ENCODE measurements at places on chromosomes 12 and 14.

DNA sequence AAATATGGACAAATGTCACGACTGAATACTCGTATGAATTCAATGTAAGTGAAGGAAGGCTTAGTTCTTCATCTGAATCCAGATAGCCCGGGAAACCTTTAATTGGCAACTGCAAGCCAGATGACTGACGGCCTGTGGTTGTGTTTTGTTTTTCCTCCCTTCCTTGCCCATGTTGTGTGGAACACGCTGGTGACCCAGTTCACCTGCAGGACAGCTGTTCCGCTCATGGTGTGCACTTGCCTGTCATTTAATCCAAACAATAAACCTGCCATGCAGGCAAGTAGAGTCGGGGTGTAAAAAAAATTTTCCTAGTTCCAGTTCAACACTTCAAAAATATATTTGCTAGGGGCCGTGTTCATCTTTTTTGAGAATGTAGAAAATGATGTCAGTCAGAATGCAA lies 88.0 kb downstream of the TMEM132D start:
- no peak for DNase-seq

DNA sequence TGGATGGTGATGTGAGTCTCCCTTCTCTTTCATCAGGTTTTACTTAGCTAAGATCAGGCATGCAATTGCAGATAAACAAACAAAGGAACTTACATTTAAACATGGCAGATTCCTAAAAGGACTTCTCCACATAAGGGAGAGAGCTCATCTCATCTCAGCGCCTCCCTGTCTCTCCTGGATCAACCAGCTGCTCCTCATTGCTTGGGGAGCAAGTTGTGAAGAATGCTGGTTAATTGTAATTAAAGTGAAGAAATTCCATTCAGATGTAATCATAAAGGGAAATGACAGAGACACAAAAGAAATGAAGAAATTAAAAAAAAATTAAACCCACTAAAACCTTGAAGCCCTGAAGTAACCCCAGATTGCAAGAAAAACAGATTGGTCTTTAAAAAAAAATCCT lies 104.4 kb upstream of the DIO2 start:
- DNase-seq, result no peak

DNA sequence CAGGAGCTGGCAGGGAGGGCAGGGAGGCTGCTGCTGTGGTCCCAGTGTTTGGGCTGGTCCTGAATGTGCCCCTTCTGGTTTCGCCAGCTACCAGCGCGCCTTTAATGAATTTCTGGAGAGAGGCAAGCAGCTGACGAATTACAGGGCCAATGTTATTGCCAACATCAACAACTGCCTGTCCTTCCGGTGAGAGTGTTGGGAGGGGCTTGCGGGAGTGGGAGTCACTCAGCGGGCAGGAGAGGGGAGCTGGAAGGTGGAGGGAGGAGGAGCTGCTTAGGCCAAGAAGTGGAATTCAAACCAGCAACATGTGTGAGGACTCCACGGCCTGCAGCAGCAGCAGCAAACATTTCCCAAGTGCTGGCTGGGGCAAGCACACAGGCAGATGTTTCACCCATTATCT lies 7.7 kb downstream of the TNFAIP2 start:
- no peak for DNase-seq

DNA sequence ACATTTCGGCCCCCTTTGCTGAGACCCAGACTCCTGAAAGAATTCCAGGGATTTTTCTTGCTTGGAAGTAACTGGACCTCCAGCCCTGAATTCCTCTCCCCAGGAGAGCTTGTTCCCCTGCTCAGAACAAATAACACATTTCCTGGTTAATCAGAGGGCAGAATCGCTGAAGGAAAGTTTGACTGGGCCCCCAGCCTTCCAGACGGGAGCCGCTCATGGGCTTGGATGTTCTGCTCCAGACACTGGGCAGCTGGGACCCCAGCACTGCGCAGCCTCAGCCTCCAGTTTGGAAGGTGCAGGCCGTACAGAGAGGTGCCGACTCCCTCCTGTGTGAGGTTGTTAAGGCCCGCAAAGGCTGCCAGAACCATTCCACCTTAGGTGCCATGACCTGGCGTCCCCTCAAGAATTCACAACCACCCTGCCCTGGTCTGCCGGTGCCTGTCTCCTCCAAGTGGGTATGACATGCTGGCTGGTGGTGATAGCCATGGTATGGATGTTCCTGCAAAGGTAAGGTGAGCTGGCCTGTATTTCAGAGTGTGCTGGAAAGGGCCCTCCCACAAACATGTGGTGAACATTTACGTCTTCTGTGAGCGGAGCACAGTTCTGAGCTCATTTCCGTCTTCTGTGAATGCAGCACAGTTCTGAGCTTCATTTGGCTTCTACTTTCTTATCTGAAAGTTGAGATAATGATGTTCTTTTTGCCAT lies 5.1 kb upstream of the LTBP2 start:
- DNase-seq, result no peak

DNA sequence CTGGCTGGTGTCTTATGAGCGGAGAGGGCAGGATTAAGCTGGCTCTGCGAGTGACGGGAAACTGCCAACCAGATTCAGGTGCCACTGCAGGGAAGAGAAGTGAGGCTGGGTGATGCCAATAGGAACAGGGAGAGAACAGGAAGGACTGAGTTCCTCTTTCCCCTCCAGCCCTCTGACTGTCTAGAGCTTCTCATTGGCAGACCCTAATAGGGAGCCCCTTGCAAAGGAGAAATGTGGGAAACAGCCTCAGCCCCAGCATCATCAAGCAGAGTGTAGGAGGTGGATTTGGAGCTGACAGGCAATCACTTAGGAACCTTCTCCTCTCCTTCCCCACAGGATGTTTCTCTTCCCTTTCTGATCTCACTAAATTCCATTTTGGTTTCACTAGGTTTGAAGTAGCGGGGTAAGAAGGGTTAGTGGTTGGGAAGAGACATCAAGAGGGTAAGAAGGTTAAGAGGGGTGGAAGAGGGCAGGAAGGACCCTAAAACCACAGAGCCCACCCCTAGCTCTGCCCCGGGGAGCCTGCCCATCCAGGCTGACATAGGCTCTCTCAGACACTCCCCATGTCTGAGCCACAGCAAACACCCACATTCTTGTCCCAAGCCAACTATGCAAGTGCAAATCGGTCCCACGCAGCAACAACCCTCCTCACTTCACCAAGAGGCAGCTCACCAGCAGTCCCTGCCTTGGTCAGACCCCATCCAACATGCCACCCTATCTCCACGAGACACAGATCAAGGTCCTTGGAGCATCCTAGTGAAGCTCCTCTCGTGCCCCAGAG lies 111.1 kb downstream of the STAB2 start:
- DNase-seq, result no peak

- DNase-seq, result no peak
Observed at GRCh38 chr14:35741345-35742031, 67.6 kb downstream of the RALGAPA1 start.

DNA sequence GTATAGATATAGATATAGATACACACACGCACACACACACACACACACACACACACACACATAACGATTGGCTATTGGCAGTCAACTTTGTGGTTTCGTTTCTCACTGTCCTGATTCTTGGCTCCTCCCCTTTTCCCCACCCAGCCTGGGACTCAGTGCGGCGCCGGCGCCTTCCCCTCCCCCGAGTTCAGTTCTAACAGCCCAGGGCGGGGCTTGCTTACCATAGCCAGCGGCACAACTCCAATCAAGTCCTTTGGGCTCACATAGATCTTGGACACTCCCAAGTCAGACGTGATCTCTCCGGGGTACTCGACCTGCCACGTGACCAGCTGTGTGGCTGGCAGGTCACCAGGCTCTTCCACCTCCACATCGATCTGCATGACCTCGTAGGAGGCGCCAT lies 484.1 kb downstream of the GLT1D1 start:
- DNase-seq, result no peak

DNA sequence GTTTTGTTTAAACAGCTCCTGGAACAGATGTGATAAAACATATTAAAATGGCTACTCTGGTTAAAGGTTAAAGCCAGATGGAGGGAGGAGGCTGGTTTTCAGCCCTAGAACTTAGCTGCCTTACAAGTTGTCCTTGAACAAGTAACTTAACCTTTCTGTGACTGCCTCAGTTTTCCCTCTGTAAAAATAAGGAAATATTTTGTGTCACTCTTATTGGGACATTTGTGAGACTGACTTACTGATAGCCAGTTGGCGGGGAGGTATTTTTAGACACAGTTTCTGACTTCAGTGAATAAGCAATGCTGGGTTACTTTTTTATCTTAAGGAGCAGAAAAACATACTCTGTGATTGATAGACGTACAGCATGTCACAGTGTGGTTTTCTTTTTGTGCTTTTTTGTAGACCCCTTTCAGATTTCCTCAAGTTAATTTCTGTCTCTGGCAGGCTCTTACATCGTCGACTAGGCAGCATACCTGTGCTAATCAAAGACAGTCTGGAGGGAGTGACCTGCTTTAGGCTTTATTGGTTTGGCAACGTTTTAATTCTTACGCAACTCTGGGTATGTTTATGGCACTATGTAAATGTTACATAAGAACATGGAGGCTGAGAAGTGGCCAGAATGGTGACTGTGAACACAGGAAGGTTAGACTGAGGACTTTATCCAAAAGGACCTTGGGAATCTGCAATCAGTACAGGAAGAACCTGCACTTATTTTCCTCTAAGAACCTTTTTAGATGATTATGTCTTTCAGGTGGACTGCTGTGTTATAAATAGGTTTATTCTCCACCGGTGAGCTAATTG lies 3.3 kb downstream of the ACVR1B start:
- DNase-seq, result no peak

DNA sequence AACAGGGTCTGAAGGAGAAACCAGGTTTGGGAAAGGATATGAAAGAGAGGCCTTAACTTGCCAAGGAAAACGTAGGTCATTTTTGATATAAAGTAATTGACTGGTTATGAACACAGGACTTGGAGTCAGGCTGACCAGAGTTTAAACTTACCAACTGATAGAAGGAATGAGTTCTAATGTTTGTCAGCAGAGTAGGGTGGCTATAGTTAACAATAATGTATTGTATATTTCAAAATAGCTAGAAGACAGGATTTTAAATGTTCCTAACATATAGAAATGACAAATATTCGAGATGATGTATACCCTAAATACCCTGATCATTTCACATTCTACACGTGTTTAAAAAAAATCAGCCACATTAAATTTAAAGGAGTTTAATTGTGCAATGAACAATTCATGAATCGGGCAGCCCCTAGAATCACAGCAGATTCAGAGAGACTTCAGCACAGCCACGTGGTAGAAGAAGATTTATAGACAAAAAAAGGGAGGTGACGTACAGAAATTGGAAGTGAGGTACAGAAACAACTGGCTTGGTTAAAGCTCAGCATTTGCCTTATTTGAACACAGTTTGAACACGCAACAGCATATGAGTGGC lies 52.5 kb upstream of the PLEKHG7 start:
- DNase-seq, result no peak

GRCh38 chr12:3453206-3453989 lies 37.6 kb upstream of the PRMT8 start:
- no peak for DNase-seq

DNA sequence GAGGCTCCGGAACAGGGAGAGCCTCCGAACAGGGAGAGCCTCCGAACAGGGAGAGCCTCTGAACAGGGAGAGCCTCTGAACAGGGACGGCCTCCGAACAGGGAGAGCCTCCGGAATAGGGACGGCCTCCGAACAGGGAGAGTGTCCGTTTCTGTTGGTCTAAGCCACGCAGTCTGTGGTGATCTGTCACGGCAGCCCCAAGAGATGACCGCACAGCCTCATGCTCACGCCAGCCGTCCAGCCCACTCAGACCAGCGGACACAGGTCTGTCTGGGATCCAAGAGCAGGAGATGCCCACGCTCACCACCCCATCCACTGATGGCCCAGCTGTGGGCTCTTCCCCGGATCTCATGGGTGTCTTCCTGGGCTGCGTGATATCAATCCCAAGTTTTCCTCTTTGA lies 33.3 kb downstream of the GALNT9 start:
- no peak for DNase-seq

GRCh38 chr14:83535444-83535843 lies 1994.5 kb upstream of the FLRT2 start:
- no peak for DNase-seq

DNA sequence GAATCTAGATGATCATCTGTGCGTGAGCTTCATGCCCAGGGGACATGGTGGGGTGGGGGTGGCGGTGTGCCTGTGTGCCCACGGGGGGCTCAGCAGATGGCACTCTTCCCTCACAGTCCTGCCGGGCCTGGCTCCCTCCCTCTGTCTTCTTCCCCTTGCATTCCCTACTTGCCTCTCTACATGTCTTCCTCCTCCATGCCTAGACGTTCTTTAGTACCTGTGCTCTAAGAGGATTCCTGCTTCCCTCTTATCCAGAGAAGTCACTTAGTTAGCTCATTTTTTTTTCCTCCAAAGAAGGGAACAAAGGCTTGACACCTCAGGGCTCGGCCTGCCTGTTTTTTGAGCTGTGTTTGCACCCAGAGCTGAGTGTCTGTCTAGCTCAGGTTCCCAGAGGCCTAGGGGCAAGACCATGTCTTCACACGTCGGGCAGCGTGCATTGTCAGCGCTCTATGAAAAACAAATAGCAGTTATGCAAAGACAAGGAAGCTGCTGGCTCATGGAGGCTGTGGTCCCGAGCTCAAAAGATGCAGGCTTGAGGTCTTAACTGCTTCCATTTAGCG lies 48.8 kb downstream of the NINJ2 start:
- no peak for DNase-seq

DNA sequence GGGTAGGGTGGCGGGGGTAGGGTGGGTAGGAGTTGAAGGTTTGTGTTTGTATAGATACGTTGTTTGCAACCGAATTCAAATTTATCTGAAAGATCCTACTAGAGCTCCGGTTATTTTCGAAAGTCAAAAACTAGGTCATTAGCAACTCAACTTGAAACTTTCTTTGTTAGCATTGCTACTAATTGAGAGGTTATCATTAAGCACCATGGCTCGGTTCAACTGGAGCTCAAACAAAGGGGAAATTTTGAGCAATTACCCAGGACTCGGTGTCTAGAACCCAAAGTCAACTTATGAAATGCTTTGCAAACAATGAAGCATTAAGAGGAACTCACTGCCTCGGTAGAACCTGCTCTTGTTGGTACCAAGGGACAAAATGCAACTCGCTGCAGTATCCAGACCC lies 207.7 kb downstream of the BCAT1 start:
- no peak for DNase-seq

GRCh38 chr14:71541271-71541670 lies 391.0 kb upstream of the RGS6 start:
- no peak for DNase-seq

DNA sequence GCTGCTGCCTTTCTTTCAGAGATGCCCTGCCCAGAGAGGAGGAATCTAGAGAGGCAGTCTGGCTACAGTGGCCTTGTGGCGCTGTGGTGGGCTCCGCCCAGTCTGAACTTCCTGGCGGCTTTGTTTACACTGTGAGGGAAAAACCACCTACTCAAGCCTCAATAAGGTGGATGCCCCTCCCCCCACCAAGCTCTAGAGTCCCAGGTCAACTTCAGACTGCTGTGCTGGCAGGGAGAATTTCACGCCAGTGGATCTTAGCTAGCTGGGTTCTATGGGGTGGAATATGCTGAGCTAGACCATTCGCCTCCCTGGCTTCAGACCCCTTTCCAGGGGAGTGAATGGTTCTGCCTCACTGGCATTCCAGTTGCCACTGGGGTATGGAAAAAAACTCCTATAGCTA lies 25.6 kb downstream of the SPATA7 start:
- no peak for DNase-seq

DNA sequence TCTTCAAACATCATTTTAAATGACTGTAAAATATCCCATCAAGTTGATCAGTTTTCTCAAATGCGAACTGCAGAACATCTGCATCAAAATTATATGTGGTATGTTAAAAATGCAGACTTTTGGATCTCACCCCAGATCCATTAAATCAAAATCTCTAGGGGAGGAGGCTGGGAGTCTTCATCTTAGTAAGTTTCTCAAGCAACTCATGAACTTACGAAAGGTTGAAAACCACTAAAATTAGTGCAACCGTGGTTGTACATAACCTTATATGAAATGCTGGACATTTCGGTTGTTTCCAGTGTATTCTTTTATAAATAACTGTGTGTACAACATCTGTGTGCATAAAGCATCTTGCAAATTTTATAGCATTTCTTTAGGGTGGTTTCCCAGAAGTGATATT lies 39.2 kb downstream of the ZFP36L1 start:
- DNase-seq, result no peak
